ENCODE measurements at places on chromosomes 7 and 10.
A peak's percentile ranks its signal among the peaks of the same experiment; 100 is the strongest.

GRCh38 chr10:49037187-49037586 lies 78.1 kb downstream of the VSTM4 start:
- DNase-seq: no peak

DNA sequence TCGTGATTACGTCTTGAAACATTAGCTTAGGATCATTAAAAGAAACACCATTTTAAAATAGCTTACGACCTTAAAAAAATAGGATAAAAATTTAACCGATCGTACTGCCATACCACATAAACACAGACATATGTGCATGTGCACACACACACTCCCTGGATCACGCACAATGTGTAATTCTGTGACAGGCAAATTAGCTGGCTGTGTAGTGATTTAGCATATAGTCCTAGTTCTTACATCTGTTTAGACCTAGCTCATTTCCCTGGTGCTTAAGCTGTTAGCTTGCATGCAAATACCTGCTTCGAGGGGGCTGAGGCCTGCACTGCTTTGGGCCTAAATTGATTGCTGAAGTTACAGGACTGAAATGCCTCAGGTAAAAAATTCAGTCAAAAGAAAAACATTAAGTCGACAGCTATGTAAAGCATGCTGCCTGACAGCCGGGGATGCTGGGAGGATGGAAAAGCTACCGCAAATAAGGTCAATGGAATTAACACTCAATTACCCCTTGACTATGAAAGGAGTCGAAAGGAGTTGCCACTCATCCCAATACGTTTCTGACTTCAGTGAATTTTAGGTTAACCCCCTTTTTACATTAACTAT lies 267.1 kb upstream of the FZD8 start:
- DNase-seq: no peak

DNA sequence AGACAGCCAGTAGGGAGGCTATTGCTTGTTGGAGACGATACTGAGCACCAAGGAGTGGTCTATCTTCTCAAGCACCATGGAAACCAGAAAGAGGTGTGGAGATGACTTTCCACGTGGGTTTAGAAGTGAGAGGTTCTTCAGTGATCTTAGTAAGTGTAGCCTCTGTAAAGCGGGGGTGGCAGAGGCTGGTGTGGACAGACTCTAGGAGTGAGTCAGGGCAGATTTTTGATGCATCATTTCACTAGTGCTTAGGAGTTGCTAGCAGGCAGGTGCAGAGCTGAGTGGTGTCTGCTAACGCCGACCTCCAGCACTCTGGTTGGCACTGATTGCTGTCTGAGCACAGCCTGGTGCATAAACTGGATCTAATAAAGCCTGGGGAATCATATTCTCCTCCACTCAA lies 78.4 kb upstream of the ADO start:
- peak; percentile 33 for DNase-seq

DNA sequence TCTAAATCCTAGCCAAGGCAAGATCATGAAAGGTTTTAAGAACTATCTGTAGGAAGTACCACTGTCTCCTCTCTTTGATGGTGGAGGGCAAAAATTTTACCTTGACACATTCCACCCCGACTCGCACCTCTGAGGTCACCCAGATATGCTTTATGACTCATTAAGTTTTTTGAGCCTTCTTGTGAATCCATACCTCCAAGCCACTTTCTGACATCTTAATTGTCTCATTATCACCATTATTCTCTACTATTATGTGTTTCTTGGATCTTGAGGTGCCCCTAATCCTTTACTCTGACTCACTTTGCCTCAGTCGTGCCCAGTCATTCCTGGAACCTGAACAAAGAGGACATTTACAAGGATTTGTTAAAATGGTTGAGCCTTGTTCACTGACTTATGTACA lies 146.6 kb downstream of the RAPGEF5 start:
- DNase-seq: no peak

DNA sequence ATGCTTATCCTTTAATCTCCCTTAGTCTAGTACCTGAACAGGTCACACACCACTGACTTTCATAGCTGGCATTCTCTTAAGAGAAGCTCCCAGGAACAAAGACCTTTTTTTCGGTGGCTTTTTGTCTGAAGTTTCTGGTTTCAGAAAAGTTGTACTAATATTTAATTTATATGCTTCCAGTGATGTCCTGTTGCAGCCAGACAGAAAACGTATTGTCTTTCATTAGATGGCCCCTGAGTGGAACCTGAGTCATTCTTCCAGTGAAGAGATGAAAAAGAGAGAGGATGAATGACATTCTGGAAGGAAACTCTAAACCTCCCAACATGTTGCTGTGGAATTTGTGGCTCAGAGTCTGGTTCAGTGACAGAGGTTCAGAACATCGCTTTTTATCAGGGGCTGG lies 274.8 kb upstream of the TAC1 start:
- no peak for DNase-seq

GRCh38 chr10:24579448-24579847 lies 144.2 kb downstream of the ARHGAP21 start:
- DNase-seq: no peak

- peak; percentile 28 for DNase-seq
These were observed 63.4 kb upstream of the DNAJB6 start for GRCh38 chr7:157273208-157274093.

Data from stimulated activated CD8-positive, alpha-beta memory T cell treated with anti-CD3 and anti-CD28 coated beads, Interleukin-7, amount 100 ng/mL, for 24 hours (primary cell).